Ammon's horn (tissue), 1 donor: ENCODE measurements at places on chromosomes 3 and 15.

DNA sequence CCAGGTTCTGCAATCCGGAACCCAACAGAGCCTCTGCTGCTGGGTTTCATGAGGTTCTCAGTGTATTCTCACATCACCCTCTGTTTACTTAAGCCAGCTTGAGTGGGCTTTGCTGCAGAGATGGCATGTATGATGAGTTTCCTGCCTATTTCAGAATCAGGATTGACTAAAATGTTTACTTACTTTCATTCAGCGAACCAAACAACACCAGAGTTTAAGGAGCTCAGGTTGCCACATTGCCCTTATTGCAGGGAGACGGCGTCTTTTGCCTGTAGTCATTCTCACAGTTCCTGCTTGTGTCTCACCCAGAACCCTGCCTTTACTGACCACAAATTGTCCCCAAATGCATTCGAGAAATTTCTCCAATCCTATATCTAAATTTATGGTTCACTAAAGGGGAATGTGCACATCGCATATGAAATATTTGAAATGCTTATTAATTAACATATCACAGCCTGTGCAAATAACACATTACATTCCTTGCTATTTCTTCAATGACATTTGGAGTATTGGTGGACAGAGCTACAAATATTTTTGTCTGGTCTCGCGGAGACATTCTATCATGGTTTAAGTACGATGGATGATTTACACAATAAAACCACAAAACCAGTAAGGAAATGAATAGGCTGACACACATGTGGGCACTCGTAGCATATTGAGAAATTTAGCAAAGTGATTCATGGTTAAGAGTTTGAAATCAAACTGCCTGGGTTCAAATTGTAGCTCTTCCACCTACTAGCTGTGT is 377.2 kb upstream of the CFAP20DC start:
- no peak for DNase-seq

DNA sequence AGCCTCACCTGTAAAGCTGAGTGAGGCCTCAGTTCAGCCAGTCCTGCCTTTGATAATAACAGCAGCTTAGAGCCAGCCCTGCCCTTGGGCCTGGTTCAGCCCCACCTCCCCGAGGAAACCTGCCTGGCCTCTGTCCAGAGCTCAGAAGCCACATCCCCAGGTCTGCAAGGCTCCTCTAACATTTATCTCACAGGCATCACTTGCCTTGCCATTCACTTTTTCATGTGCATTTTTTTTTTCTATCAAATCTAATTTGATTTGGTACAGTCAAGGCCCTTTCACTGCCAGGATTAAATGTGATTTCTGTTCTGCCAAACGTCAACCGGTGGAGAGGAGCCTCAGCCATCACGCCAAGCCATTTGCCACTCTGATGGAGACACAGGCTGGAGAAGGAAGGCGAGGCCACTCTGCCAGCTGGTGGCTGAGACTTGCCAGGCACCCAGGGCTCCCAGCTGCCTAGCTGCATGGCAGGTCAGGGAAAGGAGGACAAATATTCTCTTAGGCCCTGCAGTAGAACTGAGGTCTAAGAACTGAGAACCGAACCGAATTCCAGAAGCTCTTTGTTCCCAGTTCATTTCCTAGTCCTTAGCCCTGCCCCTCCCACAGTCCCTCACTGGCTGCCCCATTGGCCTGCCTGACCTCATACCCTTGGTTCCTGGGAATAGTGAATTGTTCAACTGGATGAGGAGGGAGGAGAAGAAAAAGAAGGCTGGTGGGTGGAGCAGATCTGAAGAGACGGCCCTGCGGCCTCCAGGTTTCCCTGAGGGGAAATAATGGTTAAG is 76.4 kb downstream of the SPSB4 start:
- no peak for DNase-seq

GRCh38 chr15:34619151-34619550 is 35.7 kb upstream of the GOLGA8B start:
- DNase-seq, result no peak

- DNase-seq, result no peak
Measured at GRCh38 chr3:165854696-165855095, 17.5 kb upstream of the BCHE start.

DNA sequence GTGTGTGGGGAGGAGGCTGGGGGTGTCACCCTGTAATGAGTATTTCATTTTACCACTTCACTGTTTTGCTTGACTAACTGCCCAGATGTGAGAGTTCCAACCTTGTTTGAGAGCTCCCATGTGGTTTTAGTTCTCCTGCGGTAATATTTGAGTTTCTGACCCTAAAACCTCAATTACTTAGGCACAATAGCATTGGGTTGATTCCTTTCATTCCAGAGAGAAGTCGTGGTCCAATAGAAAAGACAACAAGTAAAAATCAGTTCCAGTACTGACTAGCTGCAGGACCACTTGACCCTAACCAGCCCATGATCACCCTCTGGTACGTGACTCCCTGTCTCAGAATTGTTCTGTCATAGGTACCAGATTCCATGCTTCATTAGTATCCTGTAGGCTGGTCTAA is 630.4 kb downstream of the CADM2 start:
- DNase-seq, result no peak

DNA sequence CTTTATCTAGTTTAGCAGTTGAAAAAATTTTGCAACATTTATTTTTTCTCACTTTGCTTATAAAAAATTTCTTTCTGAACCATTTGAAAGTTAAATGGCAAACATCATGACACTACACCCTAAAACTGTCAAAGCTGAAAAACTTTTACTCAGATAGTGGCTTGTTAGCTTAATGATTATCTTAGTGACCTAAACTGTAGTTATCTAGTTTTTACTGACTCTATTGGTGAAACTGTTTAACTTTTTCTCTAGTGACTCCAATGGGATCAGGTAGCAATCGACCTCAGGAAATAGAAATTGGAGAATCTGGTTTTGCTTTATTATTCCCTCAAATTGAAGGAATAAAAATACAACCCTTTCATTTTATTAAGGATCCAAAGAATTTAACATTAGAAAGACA is 13.3 kb downstream of the FBXO22 start:
- no peak for DNase-seq

DNA sequence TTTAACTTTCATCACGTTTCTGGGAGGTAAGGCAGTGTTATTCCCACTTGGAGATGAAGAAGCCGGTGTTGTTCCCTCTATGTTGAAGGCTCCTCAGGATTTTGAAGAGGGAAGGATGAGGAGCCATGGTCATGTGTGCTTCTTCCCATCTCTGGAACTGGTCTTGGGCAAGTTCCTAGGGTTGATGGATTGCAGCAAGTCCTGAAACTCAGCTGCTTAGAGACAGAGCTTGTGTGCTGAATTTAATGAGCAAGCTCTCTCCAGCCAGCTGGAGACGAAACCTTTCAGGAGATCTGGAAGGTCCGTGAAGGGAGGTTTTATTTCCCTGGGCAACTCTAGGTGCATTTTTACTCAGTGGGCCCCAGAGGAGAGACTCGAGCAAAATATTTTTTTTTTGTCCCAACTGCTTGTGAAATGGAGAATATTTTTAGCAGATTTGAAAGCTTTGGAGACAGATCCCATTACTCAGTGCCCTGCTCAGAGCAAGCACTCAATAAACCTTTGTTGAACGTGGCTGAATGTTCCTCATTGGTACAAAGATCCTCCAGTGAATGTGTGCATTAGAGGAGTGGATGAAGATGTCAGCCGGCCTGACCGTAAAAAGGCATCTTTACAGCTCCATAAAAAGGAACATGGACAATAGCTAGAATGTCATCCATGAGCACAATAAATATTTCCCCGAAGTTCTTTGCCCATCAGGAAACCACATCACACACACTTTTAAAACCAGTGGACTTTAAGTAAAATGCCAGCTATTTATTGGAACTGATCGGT is 55.6 kb upstream of the RGMA start:
- peak; percentile 50 for DNase-seq

- DNase-seq, result no peak
Measured at GRCh38 chr15:47129033-47129432, 588.3 kb upstream of the SEMA6D start.

DNA sequence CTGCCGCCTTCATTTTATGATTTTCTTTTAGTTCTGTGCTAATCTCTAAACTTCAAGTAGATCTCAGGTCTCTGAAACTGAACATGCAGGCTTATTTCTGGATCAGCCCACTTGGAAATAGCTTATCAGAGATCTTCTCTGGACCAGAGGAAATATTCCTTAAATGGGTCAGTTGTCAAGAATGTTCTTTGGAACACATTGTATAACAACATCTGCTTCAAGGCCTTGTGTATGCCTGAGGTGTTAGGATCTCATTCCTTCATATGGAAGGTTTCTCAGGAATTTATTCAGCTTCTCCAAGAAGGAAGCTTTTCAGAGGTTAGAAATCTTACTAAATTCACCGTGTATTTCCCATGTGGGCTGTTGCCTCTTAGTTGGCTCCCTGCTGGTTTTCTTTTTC is 47.4 kb downstream of the SYN2 start:
- no peak for DNase-seq

DNA sequence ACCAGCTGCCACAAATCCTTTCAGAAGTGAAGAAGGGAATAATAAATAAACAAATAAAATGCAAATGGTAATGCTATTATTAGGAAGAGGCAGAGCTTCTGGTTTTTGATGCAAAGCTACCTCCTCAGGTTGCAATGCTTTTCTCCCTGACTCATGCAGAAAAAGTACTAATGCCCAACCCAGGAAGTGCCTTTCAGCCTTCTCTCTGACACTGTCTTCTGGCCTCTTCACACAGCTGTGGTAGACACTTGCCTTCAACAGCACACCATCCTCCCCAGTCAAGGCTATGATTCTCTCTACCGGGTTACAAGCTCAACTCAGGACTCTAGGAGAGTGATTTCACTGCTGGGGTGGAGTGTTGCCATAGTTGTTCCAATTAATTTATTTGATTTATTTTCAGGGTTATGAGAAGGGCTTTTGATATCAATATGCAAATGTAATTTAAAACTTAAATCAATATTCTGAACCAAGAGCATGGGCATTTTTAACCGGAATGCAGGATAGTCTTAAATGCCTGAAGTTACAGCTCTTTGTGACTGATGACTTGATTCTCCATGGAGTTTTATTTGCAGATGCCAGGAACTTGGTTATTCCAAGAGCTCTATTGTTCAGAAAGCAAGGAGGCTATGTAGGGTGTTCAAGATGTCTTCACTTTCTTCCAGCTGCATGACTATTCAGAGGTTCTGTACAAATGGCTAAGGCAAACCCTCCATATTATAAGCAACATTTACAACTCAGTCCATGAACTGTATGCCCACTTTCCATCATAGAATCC is 27.1 kb upstream of the GALNT15 start:
- no peak for DNase-seq

- DNase-seq, result no peak
Measured at GRCh38 chr15:80594091-80594889, 100.8 kb upstream of the ABHD17C start.

- DNase-seq, result no peak
Measured at GRCh38 chr3:117104792-117105191, 395.2 kb downstream of the TUSC7 start.

DNA sequence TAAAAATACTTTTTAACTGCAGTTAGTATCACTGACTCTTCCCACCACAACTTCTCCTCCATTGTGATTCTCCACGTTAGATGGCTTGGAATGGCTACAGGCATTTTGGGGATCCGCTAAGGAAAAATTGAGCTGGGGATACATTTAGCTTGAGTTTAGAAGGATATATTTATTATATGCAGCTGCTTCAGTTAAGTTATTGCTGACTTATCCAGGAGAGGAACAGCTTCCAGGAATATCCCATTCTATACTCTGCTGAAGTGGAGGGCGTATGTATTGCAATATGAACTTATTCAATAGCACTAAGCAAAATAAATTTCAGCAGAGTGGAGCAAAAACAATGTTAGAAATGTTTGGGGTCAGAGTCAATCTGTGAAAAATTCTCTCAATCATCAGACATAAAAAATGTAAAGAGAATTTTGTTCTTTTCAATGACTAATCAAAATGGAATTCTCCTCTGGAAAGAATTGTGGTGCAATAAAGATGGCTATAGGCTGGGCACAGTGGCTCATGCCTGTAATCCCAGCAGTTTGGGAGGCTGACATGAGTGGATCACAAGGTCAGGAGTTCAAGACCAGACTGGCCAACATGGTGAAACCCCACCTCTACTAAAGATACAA is 84.7 kb downstream of the NCEH1 start:
- no peak for DNase-seq

DNA sequence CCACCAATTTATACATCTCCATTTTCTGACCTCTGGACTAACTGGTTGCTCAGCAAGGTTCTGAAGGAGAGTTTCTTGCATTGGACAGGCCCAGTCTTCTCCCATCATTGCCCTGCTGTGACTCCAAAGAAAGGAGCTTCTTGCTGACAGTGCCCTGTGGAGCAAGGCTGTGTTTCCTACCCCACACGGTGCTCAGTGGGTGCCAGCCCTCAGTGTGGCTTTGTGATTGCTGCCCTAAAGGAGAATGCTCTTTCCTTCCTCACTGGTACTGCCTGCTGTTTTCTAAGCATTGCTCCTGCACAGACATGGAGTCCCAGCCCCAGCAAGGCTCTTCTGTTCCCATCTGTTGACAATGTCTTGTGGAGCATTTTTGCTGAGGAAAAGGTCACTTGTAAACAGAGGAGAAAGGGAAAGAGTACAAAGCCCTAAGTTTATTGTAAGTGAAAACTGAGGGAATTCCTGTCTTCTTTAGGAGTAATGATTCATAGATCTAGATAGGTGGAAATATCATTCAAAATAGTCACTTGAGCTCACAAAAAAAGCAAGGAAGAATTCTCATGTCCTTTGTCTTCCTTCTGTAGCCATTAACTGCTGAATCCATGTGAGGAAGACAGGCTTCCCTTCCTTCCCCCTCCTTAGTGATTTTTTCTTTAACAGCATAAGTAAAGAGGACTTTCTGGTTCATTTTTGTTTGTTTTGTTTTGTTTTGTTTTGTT is 62.9 kb downstream of the HMG20A start:
- no peak for DNase-seq

DNA sequence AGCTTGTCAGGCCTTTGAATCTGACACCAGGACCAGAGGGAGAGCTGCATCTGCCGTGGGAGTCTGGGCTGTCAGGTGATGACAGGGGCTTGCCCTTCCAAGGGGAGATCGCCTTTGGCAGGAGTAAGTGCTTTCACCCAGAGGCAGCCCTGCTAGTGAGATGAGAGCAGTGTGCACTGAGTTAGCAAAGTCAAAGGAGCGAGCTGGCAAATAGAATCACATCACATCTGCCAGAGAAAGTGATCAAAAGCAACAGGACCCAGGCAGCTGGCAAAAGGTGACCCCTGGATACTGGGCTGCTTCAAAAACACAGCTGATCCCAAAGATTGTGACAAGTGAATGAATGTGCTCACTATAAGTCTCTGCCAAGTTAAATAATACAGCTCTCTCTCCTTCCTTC is 36.1 kb upstream of the PYDC2 start:
- no peak for DNase-seq

- no peak for DNase-seq
Measured at GRCh38 chr15:68536331-68537095, 42.3 kb upstream of the CORO2B start.

- no peak for DNase-seq
Measured at GRCh38 chr15:99250494-99250856, 806 bp upstream of the LRRC28 start.

DNA sequence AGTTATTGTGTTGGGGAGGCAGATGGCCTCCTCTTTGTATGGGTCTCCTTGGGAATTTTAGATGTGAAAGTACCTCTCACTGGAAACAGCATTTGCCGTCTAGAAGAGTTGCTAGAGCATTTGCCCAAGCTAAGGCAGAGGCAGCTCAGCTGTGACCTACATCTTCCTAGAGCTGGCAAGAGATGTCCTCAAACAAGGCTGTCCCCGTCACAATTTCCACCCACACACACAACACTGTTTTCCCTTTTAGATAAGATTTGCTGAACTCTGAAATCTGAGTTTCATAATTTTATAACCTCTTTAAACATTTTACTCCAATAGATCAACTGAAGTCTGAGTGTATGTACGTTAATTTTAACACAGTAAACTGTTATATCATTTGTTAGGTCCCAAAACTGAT is 352.6 kb downstream of the EPHB1 start:
- DNase-seq, result no peak

GRCh38 chr15:35618260-35619188 is 72.6 kb upstream of the DPH6 start:
- no peak for DNase-seq
